ENCODE measurements at places on chromosomes 12 and 14. TPM values are rescaled to one million over a fixed set of nuclear protein-coding genes. Genes with fewer than 3 reads are reported as not detected.

Gene WASHC4
- 84.0 TPM for total RNA-seq

Gene GLIPR1L1
- total RNA-seq, result 0.79 TPM

Gene SCN8A
- 0.39 TPM for total RNA-seq

Gene CEP170B
- total RNA-seq, result 34.6 TPM

Gene SPTLC2
- total RNA-seq, result 27.9 TPM

Gene CLEC1A
- total RNA-seq, result 37.5 TPM

Gene PTPRB
- total RNA-seq, result 1.1 TPM

Gene VSX2
- not detected for total RNA-seq
